ENCODE measurements at places on chromosomes 3 and 15.

GRCh38 chr3:186775999-186776398 lies 7.4 kb upstream of the EIF4A2 start:
- no peak overlapping the region for H3K4me3 ChIP-seq
- H3K4me1 ChIP-seq, result no peaks in the 10 kb centered on the region
- no peak overlapping the region for H3K27ac ChIP-seq
- DNase-seq, result no peak
- no peaks in the 10 kb centered on the region for H3K36me3 ChIP-seq

GRCh38 chr3:141816958-141817357 lies 53.8 kb downstream of the GRK7 start:
- no peaks in the 10 kb centered on the region for H3K4me1 ChIP-seq
- DNase-seq, result no peak
- H3K4me3 ChIP-seq, result no peak overlapping the region
- no peak overlapping the region for H3K27ac ChIP-seq

GRCh38 chr3:109387621-109388020 lies 50.3 kb upstream of the DPPA4 start:
- no peak for DNase-seq
- H3K36me3 ChIP-seq, result no peaks in the 10 kb centered on the region
- H3K4me1 ChIP-seq, result no peaks in the 10 kb centered on the region
- no peak overlapping the region for H3K4me3 ChIP-seq
- no peaks in the 10 kb centered on the region for H3K27me3 ChIP-seq

GRCh38 chr15:90857883-90858443 lies 10.4 kb upstream of the FURIN start:
- H3K4me1 ChIP-seq, result peaks cover 9% of the 10 kb centered on the region
- H3K36me3 ChIP-seq, result no peaks in the 10 kb centered on the region
- DNase-seq, result no peak
- H3K27me3 ChIP-seq, result no peaks in the 10 kb centered on the region

GRCh38 chr3:66496746-66497145 lies 4.1 kb downstream of the LRIG1 start:
- no peaks in the 10 kb centered on the region for H3K27me3 ChIP-seq
- peak overlapping the region; percentile 91 for H3K27ac ChIP-seq
- no peak for DNase-seq
- H3K4me3 ChIP-seq, result no peak overlapping the region
- H3K4me1 ChIP-seq, result peaks cover 75% of the 10 kb centered on the region
- H3K36me3 ChIP-seq, result no peaks in the 10 kb centered on the region

Measured in gastrocnemius medialis (tissue), 4 donors.